ENCODE measurements at places on chromosomes 3 and 15.

GRCh38 chr15:68054628-68055223, 611 bp downstream of the PIAS1 start:
- peak; percentile 81 for DNase-seq

DNA sequence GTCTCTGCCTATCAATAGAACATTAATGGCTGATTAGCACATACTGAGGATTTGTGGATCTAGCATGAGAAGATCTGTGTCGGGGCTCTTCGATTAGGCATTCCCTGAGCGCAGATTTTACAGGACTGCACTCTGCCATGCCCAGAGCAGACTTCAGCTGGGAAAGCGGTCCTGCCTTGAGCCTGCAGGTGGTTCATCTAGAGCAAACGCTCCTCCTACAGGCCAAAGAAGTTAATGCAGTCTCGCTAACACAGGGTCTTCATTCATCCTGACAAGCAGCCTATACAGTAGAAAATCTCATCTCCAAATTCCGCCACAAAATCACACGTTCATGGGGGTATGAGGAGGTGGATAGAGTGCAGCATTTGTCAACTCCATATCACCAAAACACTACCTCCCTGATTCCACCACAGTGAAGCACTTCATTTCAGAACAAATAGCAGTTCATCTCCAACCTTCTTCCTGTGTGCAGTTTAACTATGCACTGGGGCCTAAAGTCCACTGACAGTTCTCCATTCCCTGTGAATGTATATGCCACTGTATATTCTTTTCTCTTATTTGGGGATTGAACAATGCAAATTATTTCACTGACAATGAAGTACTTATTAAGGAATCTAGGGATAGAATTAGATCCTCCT, 405.8 kb downstream of the IGSF11 start:
- DNase-seq, result peak; percentile 75

DNA sequence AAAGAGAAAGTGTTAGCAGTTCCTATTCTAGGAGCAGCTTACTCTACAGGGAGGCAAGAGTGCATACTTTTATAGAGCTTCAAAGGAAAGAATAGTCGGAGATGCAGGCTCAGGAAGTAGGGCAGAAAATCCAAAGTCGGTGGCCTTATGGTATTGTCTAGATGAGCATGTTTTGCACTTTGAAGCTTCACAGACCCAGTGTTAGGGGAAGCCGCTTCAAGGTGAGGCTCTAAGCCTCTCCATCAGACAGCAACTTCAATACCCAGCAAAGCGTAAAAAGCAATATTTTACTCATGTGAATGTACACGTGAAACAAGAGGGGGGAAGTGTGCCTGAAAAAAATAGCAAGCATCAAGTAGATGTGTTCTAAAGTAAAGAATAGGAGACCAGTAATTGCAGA, 125.6 kb upstream of the RASGRP1 start:
- no peak for DNase-seq

- DNase-seq, result peak; percentile 26
Measured at GRCh38 chr15:77514641-77515402, 94.1 kb downstream of the HMG20A start.

GRCh38 chr3:53164911-53165310, 3.9 kb downstream of the PRKCD start:
- DNase-seq, result no peak

- peak; percentile 34 for DNase-seq
Measured at GRCh38 chr15:68654786-68655560, 76.2 kb downstream of the CORO2B start.

- DNase-seq, result peak; percentile 91
Measured at GRCh38 chr15:41811432-41812195, 16.3 kb upstream of the JMJD7 start.
